ENCODE measurements at places on chromosomes 2 and 18.

DNA sequence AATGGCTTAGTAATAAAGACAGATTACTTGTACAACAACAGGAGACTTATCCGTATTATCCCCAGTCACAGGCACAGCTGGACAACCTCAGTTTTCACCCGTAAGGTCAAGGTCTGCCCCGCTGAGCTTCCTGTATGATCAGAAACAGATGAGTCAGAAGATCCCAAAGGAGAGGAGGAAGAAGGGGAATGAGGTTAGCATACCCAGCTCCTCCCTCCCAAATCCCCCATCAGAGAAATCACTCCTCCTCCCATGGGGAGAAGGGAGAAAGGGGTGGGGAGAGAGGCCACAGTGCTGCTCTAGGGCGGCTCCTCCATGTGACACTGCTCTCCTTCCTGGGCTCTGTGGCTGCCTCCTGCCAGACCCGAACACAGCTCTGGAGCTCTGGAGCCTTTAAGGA, 53.8 kb upstream of the SPTBN1 start:
- DNase-seq = no peak

DNA sequence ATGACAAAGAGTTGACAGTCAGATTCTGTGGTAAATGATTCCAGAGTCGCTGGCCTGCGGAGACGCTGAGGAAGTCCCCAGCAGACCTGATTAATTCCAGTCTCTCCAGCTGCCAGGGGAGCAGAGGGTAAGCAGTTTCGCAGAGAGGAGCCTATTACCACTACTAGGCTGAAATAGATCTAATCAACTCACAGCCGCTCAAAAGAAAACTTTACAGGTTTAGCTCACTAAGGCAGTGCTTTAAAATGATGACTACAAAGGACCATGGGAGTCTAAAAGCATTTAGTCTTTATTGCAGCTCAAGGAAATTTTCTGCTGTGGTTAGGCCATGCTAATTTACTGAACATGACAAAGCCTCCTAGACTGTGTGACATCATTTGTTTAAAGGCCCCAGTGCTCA, 445.6 kb upstream of the POU3F3 start:
- no peak for DNase-seq

- DNase-seq = no peak
These were observed 118.6 kb upstream of the ATP8B1 start for GRCh38 chr18:57921708-57922107.

DNA sequence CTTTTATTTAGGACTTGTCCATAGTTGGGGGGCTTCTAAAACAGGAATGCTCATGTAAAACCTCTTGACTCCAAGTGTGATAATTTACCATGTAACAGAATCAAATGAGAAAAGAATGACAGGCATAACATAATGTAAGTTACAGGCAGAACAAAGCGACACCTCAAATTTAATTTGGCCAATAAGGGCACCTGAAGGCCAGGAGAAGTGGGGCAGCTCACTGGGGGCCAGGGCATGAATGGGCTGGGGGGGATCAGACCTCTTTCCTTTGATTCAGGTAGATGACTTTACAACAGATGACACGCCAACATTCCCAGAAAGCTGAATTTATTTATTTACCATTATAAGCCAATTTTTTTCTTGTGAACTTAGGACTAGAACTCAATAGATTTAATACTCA, 14.5 kb downstream of the MOCOS start:
- DNase-seq = no peak

GRCh38 chr2:31232586-31232985, 1.4 kb upstream of the EHD3 start:
- no peak for DNase-seq

- DNase-seq = no peak
These were observed at the start of gene ALK for GRCh38 chr2:29921560-29921915. TSS of gene ALK (minus strand) at chr2:29921586. CDS start at chr2:29920659, 927 bp downstream.

DNA sequence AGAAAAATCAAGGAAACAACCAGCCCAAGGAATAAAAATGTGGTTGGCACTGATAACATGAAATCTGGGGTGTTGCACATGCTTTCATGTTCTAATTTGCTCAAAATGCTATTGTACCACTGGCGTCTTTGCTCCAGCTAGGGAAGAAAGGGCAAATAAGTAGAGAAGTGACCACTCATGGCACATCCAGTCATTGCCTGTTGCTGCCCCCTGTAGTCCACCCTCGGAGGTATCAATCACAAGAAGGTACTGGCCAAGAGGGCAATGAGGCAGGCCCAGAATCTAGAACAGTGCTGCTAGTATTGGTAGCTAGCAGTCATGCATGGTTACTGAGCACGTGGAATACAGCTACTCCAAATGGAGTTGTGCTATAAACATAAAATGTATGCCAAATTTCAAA, 213.4 kb downstream of the CDCA7 start:
- DNase-seq = no peak

DNA sequence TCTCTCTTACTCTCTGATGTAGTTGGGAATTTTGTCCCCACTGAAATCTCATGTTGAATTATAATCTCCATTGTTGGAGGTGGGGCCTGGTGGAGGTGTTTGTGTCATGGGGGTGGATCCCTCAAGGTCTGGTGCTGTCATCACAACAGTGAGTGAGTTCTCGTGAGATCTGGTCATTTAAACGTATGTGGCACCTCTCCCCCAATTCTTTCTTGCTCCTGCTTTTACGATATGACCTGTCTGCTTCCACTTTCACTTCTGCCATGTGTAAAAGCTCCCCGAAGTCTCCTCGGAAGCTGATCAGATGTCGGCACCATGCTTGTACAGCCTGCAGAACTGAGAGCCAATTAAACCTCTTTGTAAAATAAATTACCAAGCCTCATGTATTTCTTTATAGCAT, 337.8 kb upstream of the CDH2 start:
- DNase-seq = no peak

DNA sequence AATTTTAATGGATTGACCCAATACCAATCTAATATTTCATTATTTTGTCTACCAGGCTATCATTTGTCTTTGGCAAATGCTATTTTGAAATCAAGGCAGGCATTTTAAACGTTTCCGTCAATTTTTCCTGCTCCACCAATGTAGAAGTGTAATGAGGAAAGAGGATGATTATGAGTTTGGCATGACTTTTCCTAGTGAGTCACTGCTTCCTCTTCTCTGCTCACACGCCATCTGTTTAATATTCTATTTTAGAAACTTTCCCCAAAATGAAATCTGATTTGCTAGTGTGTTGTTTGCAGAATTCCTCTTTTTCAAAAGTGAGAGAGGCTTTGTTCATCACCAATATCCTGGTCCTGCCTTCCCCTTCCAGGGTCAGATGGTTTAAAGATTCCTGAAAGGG, 42.5 kb upstream of the PID1 start:
- DNase-seq = no peak

DNA sequence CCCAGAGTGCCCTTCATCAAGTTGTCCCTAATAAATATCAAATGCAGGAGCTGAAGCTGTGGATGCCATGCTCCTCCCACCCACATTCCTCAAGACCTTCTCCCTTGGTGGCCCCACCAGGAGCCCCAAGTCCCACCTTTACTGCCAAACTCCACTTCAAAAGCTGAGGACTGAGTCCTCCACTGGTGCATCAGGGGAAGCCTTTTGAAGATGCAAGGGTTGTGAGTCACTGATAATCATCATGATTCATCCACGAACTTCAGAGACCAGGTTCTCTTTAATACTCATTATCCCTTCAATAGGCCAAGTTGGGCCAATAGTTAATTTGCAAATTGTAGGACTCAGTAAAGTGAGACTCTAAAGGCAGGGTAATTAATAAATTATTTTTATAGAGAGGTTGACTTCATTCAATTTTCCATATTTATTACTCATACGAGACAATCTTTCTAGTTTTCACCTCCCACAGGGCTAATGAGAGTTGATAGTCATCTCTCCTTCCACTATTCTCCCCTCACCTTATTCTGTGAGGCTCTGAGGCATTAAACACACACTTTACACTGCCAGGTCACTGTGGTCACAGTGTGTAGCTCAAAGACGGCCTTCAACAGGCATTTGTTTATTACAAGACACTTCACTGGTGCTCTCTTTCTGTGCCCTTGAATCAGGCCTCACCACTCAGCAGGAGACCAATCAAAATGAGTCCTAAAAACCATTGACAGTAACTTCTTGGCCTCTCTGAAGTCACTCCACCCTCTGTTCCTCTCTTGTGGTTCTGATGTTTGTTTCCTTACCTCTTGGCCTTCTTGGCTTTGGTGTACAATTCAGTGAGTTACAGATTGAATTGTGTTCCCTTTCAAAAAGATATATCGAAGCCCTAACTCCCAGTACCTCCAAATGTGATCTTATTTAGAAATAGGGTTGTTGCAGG, 99.9 kb downstream of the TRIB2 start:
- no peak for DNase-seq

DNA sequence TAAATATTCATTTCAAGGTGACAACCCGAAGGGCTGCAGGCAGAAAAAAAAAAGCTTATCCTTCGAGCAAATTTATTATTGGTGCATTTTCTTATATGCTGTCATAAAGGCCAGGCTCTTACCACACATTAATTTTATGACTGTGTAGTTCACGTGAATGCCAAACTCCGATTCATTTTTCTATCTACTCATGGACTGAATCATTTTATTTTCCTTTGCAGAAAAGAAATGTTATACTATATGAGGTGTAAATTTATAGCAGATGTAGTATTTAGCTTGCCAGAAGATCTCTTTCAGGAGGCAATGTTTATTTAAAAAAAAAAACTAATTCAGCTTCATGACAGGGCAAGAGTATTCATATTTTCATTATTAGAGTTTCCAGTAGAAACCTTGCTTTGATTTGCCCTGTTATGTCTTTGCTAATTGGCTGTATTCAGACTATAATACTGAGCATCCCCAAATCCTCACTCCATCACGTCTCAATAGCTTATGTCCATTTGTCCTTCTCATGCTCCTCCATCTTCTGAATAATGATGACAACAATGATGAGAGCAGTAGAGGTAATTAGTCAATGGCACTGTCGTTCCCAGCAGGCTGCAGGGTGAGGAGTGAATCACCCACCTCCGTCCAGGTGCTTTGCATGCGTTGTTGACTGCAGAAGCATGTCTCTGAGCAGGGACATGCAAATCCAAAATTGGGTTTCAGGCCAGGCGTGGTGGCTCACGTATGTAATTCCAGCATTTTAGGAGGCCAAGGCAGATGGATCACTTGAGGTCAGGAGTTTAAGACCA, 101.1 kb upstream of the RAB12 start:
- no peak for DNase-seq

DNA sequence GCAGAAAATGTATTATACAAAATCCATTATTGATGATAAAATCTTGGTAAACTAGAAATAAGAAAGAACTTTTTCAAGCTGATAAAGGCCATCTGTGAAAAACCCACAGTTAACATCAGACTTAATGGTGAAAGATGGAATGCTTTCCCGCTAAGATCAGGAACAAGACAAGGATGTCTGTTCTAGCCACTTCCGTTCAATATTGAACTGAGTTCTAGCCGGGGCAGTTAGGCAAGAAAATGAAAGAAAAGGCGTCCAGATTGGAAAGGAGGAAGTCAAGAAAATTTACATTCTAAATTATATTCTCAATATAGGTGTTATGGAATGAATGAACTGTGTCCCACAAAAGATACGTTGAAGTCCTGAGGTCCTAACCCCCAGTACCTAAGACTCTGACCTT, 39.1 kb upstream of the DTNB start:
- no peak for DNase-seq

DNA sequence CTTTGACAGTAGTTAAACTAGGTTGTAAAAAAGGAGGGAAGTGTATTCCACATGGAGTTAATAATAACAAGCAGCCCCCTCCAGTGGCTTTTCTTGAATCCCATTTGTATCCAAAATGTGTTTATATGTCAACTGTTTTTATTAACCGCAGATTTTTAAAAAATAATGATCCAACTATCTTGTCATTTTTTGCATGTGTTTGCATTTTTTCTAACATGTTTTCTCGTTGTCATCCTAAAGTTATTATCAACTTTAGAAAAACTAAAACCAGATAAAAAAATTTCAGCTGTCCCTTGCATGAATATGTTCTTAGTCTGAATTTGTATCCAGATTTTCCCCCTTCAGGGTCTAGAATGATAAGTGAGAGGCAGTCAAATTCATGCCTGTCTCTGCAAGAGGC, 1063.3 kb downstream of the BCL11A start:
- no peak for DNase-seq

All from cortex of kidney (tissue), 1 donor.